ENCODE measurements at places on chromosomes 13 and 19.

- DNase-seq = no peak
Observed at GRCh38 chr13:76466043-76466442, 420.2 kb downstream of the KCTD12 start.

DNA sequence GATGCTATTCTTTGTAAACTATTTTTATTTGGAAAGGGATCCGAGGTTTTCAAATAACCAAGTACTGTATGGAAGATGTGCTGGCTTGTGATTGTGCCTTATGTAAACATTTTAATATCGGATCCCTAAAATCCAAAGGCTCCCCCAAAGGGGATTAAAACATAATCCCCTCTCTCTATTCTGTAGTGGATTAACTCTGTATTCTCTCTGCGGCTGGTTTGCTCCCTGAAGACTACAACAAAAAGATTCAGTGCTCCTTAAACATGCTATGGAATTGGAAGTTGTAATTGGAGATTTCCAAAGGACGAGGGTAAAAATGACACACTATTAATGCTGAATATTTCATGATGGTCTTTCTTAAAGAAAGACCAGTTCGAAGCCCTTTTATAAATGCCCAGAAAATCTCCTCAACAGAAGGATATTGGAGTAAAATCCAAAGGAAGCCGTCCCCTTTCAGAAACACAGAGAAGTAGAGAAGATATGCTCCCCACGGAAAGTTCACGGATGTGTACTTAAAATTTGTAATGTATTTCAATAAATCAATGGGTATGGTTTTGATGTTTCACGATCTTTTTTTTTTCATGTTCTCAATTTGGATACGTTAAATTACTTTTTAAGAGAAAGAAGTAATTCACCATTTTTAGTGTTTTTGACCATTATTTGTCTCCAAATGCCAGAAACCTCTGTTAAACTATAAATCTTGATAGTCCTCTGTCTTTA is 6.5 kb downstream of the MAB21L1 start:
- no peak for DNase-seq

- no peak for DNase-seq
Observed at GRCh38 chr19:17981611-17982010, 14.7 kb downstream of the KCNN1 start.

DNA sequence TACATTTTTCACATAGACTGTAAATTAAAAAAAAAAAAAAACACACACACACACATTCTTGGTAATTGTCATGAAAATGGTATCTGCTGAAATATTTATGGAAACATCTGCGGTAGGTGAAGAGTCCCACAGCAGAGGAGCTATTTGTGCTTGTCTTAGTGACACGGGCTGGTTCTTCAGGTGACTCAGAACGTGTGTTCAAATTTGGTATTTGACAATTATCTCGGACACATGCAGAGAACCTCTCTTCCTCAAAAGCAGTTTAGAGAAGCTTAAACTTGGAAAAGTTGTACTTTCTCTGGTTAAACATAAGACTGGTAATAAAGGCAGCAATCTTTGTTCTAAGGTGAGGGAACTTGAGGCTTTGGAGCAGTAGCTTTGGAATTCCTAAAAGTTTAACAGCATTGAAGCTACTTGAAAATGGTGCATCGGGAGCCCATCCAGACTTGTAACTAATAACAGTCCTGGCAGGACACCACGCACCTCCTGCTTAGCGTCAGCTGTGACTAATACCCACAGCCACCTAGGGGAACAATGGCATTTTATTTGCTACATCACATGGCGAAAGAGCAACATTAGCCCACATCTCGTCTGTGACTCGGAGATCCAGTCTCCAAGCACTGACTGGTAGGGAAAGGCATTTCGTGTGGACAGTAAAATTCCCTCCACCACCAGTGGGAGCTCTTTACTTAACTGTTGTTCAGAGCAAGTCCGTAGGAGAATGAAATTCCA is 1505.1 kb upstream of the SLC10A2 start:
- no peak for DNase-seq

DNA sequence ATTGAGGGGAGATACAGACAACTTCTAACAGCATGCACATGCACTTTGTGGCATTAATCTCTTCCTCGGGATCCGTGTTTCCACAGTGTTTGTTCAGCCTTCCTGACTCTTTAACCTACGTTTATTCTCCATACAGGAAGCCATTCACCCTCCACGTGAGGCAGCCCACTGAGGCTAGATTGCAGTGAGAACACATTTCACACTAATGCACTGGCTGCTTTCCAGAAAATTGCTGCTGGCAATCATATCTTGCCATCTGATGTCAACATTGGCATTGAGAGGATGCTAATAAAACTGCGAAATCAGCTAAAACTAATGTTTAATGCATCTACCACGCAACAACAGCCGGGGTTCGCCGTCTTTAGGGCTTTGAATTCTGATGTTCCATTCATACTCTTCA is 30.0 kb downstream of the DCLK1 start:
- DNase-seq = no peak

- DNase-seq = no peak
Observed at GRCh38 chr19:57106722-57107235, 13.0 kb upstream of the USP29 start.

GRCh38 chr13:52980695-52981094 is 47.9 kb upstream of the OLFM4 start:
- DNase-seq = no peak

DNA sequence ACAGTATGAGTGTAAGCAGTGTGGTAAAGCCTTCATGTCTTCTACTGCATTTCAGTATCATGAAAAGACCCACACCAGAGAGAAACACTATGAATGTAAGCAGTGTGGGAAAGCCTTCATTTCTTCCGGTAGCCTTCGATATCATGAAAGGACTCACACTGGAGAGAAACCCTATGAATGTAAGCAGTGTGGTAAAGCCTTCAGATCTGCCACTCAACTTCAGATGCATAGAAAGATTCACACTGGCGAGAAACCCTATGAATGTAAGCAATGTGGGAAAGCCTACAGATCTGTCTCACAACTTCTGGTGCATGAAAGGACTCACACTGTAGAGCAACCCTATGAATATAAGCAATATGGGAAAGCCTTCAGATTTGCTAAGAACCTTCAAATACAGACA is 12.8 kb downstream of the ZNF844 start:
- DNase-seq = no peak

DNA sequence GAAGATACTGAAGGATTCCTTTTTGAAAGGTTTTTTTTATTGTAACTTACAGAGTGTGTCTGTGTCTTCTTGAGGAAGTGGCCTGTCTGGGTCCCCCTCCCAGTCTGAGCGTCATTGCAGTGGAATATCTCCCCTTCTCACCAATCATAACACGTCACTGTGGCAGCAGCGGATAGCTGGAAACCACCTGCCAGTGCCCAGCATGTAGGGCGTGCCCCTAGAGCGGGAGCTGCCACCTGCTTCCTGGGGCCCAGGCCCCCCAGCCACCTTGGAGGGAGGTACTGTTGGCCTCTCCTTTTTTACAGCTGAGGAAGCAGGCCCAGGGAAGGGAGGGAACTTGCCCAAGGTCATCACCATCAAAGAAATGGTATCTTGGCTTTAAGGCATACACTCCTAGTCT is 4.6 kb upstream of the DNM2 start:
- no peak for DNase-seq

DNA sequence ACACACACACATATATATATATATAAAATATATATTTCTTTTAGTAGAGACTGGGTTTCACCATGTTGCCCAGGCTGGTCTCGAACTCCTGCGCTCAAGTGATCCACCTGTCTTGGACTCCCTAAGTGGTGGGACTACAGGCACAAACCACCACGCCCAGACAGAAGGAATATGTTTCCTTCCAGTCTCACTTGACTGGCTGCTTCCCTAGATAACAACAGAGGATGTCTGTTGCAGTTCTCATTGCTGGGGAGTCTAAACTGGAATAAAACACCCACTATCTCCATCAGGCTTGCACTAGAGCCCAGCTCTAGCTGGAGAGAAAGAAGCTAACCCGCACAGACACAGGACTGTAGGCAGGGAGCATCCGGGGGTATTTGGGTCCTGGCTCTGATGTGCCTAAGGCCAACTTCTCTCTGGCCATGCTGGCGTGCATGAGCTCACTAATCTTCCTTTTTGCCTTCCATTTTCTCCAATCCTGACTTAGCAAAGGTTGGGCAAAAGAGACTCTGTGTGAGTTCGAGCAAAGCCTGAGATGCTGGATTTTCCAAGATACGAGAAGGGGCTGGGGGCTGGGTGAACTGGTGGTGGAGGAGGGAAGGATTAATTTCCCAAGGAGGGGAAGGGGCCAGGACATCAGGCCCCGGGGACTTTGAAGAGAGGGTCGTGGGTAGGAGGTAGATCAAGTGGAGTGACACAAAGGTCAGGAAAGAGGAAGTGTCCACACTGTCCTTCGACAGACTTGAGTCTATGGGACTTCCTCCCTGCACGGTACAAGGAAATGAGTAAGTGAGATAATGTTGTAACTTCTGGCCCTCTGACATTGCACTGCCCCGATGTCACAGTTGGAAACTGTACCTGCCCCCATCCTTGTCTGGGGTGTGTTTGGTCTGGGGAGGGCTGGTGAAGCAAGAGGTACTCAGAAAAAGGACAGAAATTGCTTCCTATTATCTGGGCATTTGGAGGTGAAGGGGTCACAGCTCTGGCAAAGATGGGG is 22.5 kb upstream of the ALOX5AP start:
- DNase-seq = no peak

- DNase-seq = no peak
Observed at GRCh38 chr13:51978796-51979556, 32.3 kb downstream of the ATP7B start.

Measured in activated T-helper 1 cell treated with Interleukin-2 at 50 U/mL for 16 hours (primary cell).